ENCODE measurements at places on chromosomes 12 and 14.

DNA sequence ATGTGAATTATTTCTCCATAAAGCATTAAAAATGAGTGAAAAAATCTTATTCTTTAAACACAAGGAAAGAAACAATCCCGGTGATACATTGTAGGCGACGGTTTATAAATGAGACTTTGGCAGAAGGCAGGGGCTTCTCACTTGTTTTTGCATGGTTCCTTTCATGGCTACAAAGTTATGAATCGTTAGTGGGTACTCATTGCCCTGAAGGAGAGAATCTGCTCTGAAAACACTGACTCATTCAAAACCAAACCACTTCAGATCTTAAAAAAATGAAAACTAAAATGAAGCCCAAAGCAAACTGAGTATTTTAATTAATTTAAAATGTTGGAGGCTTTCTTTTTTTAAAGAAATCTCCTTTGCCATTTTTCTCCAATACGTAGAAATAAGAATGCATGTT is 41.4 kb upstream of the AMIGO2 start:
- no peak for DNase-seq

DNA sequence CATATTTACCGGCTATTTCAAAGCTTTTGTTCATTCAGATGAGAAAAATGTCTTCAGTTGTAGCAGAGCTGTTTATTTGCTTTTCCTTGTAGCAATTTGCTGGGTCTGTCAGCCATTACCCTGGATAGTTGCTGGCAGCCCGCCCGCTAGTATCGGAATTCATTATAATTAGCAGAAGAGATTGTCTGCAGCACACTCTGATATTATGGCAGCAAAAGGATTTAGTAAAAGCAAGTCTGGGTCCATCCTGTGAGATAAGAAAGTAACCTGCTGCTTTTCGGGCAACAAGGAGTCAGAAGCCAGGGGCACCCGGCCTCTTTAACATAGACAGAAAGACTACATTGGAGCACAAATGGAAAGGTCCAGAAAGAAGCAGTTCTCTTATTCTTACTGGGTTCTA is 6.1 kb upstream of the SLC35E3 start:
- no peak for DNase-seq

DNA sequence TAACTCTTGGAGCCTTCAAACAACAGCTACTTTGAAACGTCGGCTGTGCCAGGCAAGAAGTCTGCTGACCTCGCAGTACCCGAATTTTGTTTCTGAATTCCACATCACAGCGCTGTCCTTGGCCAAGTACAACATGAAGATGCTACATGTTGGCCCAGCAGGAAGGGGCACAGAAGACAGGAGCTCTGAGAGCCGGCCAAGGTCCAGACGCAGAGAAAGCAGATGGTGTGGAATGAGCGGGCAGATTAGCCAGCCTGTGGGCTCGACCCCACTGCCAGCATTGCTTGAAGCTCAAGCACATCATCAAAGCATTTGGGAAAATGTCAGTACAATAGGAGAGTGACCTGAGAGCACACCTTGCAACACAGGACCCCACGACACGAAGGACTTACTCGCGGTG is 64.5 kb downstream of the FZD10 start:
- DNase-seq, result no peak

DNA sequence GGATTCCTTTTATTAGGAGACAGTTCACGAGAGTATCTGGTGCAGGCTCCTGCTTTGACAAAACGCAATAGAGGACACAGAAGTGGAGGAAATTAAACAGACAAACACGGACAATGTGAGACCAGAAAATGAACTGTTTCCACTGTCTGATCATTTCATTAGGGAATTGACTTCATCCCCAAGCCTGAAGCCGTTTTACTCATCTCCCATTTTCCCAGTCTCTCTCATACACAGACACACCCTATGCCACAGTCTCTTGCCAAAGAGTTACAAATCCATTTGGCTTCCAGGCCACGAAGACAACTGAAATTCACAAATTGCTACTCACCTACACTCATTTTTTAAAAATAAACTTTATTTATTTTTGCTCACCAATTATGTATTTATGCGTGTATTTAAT is 1087.8 kb upstream of the TMEM132C start:
- no peak for DNase-seq

DNA sequence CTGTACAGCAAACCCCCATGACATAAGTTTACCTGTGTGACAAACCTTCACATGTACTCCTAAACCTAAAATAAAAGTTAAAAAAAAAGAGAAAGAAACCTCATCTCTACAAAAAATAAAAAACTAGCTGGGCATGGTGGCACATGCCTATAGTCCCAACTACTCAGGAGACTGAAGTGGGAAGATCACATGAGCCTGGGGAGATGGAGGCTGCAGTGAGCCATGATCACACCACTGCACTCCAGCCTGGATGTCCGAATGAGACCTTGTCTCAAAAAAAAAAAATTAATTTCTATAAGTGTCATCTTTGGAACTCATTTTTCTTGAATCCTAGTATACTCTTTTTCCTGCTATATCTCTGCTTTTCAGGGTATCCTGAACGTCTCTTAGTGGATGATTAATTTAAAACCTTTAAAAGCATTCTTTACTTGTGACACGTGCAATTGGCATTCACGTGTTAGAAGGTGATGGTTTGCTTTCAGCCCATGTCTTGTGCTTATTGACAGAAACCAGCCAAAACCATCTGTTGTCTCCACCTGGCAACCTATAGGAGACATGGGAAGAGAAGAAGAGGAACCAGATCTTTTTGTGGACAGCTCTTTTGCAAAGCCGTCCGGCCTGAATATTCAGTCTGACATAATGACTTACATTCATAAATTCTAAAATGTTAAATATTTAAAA is 30.6 kb upstream of the PPFIBP1 start:
- DNase-seq, result no peak

DNA sequence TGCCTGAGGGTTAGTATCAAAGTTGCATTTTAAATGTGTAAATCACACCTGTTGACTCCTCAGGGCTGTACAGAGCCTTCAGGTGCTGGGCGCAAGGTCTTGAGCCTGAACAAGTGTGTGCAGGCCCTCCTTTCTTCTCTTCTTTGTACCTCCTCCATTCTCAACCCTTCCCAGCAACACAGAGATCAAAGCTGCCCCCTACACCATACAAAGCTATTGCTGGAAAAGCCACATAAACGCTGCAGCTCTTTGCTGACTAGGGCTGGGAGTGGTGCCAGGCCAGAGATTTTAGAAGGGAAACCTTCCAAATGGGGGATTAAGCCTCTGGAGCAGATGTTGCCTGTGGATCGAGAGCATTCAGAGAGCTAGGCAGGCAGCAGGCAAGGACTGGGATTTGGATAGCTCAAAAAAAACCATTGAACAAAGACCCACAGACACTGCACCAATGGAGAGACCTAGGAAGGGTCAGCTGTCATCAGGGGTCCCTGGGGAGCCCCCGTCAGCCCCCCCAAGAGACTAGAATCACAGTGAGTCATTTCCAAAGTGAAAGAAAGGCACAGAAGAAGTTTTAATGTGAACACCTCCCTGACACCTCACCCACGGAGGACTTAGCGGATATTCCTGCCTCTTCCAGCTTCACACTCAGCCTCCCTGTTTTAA is 18.2 kb upstream of the SUSD6 start:
- no peak for DNase-seq

DNA sequence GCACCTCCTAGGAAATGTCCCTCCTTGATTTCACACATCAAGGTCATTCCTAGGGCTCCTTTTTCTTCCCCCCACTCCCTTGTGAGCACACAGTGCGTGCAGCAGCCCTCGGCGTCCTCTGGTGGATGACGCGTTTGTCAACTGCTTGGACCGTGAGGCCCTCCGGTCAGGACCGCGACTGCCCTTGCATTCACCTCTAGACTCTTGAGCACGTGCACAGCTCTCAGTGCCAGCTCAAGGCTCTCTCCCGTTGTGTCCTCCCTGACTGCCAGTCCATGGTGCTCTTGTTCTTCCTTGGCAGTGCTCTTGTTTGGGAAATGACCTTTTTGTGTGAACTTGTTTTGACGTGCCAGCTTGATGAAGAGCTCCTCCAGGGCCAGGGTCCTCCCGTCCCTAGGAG is 67.9 kb downstream of the TSPAN9 start:
- DNase-seq, result no peak

DNA sequence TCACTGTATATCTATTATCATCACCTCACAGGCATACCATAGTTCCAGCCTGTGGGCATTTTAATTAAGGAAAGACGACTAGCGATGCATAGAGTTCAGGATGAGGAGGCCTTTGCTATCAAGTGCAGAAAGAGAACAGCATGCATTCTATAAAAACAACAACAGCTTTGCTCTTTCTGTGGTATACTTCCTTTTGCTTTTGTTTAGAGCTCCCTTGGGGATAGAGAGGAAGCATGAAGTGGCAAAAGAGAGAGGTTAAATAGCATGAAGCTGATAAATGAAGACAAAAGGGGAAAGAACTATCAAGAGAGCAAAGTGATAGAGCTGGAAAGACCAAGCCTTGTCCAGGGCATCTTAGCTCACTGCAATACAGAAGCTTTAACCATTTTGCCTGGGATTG is 23.5 kb downstream of the IFNG-AS1 start:
- no peak for DNase-seq

Data from GM13977 (cell line).